Skin of body (tissue), 3 donors: ENCODE measurements at places on chromosomes 6 and 20.

GRCh38 chr20:41131594-41132387, 5.6 kb upstream of the PLCG1 start:
- DNase-seq, result no peak

DNA sequence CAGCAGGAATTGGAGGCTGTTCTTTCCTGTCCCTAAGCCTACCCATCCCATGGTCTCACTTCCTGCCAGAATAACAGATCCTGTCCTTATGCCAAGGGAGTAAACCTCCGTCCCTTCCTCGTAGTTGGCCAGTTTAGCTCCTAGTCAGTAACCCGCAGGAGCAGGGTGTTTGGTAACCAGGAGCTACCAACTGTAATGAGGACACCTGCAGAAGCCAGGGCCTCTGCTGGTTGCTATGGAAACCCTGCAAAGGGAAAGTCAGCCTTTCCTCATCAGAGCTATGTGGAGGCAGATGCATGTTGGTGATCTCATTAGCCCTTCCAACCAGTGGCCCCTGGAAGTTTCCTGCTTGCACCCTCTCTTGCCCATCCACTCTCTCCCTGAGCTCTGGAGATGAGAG, 368.2 kb upstream of the SULF2 start:
- no peak for DNase-seq

DNA sequence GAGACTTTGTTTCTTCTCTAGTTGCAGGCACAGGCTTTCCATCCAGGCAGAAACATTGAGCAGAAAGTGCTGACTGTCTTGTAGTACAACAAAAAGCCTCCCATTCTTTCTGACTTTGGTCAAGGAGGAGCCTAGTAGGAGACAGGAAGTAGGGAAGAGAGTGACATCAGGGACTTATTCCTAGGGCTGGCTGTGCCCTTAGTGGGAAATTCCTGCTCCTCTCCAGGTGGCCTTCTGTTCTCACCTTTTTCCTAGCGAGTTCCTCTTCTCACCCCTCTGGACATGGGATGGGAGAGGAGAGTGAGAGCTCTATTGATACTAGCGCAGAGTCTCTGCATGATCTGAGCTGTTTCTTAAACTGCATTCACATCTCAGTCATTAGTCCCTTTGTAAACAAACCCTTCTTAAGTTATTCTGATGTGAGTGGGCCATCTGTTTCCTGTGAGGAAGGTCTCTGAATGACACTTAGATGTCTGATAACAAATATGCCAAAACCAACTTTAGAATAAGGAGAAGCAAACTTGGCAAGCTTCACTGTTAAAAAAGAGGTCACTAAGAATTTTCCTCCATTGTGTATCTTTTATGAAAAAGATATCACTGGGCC, 455.0 kb downstream of the GJA1 start:
- no peak for DNase-seq

DNA sequence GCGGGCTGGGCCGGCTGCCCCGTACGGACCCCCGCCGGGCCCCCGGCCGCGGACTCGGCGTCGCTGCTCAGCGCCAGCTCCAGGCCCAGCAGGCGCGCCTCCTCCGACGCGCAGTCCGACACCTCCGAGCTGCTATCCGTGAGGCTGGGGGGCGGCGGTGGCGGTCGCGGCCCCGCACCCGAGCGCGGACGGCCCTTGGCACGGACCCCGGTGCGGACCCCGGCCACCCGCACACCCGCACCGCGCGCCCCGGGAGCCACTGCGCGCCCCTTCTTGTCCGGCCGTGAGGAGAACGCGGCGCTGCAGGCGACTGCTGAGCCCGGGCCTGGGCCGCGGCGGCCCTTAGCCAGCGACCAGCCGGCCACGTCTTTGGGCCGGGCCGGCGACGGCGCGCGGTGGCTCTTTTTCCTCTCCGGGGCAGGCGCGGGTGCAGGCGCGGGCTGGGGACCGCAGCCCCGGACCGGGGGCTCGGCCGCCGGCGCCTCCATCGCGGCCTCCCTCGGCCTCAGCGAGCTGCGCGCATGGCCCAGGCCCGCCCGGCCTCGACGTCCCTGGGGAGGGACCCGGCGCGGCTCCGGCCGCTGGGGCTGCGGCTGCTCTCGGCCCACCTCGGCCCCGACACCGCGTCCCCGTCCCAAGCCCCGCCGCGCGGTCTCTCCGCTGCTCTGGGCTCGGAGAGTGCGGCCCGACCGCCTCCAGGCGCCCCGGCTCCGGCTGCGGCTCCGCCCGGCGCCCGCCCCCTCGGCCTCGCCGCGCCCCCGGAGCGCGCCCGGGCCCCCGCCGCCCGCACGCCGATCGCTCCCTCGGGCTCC, 12.9 kb upstream of the TLDC2 start:
- no peak for DNase-seq

GRCh38 chr20:8639112-8639778, 429.6 kb upstream of the PLCB4 start:
- no peak for DNase-seq

DNA sequence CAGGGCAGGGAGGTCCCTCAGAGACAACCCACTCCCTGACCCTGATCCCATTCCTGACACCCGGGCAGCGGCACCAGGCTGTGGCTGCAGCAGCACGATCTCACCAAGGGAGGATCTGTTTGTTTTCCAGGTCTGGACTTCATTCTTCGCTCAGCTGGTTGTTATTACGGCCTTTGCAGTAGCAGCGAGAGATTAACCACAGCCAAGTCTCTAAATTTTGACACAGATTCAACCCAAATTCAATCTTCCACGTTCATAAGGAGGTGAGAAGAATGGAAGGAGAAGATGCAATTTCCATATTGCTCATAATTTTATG, 91.1 kb upstream of the THBS2 start:
- DNase-seq, result peak; percentile 60

- DNase-seq, result no peak
These were observed 238.5 kb downstream of the ZFAND3 start for GRCh38 chr6:38057994-38058393.

- DNase-seq, result no peak
These were observed 129.0 kb downstream of the JPH2 start for GRCh38 chr20:44057698-44058675.

DNA sequence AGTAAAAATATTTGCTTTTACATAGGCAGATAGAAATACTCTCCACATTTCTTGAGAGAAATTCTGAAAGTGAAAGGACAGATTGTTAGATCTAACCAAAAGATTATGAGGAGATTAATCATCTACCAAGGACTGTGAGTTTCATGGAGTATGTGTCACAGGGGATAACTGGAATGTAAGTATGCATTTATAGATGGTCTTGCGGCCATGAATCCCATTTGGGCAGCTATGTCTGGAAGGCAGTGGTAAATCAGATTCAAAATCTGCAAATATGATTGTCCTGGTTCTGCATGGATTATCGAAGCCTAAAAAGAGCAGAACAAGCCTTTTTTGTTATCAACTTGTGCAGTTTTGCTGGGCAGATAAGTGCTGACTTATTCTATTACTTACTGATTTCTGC, 293.8 kb downstream of the RFPL4B start:
- DNase-seq, result no peak

DNA sequence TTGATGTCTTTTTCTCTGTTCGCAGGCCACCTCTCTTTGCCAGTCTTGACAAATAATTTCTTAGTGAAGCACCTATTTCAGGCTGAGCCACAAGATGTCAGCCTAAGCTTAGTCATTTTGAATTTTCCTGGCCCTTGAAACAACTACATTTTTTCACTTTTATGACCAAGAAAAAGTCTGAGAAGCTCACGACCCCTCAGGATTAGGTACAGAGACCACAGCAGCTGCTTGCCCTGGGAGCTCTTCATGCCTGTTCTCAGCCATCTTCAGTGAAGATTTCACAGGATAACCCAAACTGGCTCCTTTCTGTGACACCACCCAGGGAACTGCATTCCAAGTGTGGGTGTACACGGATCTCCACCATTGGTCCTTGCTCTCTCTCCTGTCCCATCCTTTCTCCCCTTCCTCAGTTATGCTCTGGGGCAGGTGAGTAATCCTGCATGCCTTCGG, 38.4 kb upstream of the SPTLC3 start:
- DNase-seq, result peak; percentile 28

GRCh38 chr20:50538276-50538675, 28.1 kb downstream of the PTPN1 start:
- no peak for DNase-seq

DNA sequence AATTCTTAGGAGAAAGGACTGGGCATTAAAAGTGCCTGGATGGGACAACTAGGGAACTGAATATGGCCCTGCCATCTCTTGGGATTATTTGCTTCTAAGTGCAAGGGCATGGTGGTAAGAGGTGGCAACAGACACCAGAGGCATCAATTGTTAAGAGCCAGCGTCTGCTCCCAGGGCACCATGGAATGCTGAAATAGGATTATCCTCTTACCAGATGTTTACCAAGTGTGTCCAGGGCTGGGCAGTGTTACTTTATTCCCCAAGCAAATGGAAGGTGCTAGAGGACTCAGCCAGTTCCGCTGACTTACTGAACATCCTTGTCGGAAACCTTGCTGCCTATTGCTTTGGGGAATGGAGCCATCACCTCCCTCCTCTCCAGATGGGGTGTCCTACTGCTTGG, 273.6 kb upstream of the SUPT3H start:
- DNase-seq, result no peak

DNA sequence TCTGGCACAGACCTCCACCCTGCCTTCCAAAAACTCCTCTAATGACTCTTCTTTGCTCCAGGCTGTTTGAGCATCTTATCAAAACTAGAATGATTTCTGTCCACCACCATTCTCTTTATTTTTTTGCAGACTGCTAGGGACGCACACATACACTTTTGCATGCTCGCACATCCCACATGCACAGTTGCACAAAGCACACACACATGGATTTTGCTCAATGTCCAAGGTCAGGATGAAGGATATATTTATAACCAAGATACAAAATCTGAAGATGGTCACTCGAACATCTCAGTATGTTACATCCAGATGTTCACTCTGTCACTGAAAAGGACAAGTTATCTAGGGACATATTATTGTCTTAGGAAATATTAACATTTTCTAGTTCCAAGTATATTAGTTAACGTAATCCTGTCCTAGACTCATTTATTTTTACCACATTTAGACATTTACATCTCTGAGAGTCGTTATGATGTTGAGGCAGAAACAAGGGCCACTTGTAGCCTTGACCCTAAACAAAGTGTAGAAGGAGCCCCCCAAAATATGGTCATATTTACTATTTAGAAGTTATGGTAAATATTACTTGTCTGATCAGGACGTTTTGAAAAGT, 3.4 kb upstream of the SIM1 start:
- DNase-seq, result no peak

GRCh38 chr6:48141975-48142374, 31.0 kb upstream of the PTCHD4 start:
- DNase-seq, result no peak

- no peak for DNase-seq
These were observed 164.3 kb downstream of the RPS12 start for GRCh38 chr6:132978685-132979084.

GRCh38 chr6:32638532-32639219, 1.5 kb downstream of the HLA-DQA1 start:
- no peak for DNase-seq

GRCh38 chr6:109441069-109441816, 719 bp downstream of the SMPD2 start:
- DNase-seq, result peak; percentile 52

DNA sequence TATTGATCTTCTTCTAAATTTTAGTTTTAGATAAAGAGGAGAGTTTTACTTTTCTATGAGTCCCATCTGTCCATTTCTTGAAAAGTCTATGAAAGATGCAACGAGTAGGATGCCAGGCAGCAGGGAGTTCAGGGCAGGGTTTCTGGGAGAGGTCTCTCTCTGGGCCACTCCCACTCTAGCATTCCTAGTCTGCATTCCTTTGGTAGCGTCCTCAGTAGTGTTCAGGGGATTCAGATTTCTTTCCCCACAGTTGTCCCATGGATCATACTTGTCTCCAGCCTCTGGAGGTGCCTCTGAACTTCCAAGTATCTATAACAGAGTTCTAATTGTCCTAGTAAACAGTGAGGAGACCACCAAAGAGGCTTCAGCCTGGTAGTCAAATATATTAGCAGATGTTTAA, 225.3 kb downstream of the RIMS1 start:
- no peak for DNase-seq

DNA sequence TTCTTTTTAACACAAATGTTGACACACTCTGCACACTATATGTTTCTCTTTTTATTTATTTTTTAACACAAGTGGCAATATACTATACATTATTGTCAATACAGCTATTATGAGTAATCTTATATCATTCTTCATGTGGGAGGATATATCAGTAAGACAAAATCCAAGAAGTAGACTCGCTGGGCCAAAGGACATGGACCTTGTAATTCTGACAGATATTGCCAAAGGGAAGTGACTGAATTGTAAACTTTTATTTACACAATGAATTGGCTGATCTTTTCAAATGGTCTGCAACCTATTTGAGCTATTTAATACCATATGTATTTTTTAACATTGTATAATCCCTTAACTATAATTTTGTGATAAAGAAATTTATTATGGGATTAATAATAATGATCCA, 56.0 kb downstream of the CCDC170 start:
- DNase-seq, result no peak

GRCh38 chr20:11970243-11970836, 52.6 kb downstream of the BTBD3 start:
- DNase-seq, result no peak

- no peak for DNase-seq
These were observed 8.3 kb upstream of the PRND start for GRCh38 chr20:4713401-4713800.

- no peak for DNase-seq
These were observed 811.9 kb downstream of the MAFB start for GRCh38 chr20:39876976-39877635.

- no peak for DNase-seq
These were observed 321.8 kb upstream of the PRDM1 start for GRCh38 chr6:105764315-105764714.

- no peak for DNase-seq
These were observed 318.4 kb upstream of the MOCS1 start for GRCh38 chr6:40252531-40253258.

GRCh38 chr6:20441921-20442320, 40.2 kb downstream of the E2F3 start:
- no peak for DNase-seq

GRCh38 chr20:44153636-44154043, 33.3 kb downstream of the JPH2 start:
- DNase-seq, result no peak

- peak; percentile 74 for DNase-seq
These were observed 83.5 kb upstream of the SPTLC3 start for GRCh38 chr20:12925210-12925755.

DNA sequence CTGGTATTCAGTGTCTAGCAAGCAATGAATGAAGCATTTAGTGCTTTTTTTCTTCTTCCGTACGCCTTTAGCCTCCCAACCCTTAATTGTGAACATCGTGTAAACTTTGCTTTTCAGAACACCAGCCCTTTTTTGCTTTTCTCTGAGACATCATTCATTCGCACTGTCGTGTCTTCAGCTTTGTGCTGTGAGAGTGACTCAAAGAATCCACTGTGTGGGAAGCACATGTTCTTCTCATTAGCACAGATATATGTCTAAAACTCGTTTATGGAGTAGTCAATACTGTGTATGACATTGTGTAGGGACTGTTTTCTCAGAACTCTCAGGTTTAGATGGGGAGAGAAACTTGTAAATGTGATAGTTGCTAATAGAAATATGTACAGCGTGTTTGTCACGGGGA, 279.1 kb downstream of the FARS2 start:
- DNase-seq, result peak; percentile 78
